Effector CD4-positive, alpha-beta T cell (primary cell): ENCODE measurements at places on chromosomes 12 and 14.

- DNase-seq = no peak
Observed at GRCh38 chr14:64266239-64266638, 27.9 kb downstream of the ESR2 start.

DNA sequence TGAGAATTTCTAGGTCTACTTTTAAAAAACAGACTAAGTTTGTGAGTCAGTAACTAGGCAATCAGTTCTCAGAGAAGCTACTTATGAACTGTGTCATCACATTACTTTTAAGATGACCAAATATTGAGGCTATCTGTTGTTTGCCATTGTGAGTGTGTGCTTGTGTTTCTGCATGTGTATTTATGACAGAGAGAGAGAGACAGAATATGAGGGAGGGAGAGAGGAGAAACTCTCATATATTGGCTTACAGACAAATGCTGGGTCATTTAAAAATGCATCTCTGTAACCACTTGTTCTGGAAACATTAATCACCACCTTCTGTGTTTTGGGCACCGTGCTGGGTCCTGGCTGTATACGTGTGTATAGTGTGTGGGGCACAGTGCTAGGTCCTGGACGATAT is 161.5 kb upstream of the FRMD6 start:
- DNase-seq = no peak

DNA sequence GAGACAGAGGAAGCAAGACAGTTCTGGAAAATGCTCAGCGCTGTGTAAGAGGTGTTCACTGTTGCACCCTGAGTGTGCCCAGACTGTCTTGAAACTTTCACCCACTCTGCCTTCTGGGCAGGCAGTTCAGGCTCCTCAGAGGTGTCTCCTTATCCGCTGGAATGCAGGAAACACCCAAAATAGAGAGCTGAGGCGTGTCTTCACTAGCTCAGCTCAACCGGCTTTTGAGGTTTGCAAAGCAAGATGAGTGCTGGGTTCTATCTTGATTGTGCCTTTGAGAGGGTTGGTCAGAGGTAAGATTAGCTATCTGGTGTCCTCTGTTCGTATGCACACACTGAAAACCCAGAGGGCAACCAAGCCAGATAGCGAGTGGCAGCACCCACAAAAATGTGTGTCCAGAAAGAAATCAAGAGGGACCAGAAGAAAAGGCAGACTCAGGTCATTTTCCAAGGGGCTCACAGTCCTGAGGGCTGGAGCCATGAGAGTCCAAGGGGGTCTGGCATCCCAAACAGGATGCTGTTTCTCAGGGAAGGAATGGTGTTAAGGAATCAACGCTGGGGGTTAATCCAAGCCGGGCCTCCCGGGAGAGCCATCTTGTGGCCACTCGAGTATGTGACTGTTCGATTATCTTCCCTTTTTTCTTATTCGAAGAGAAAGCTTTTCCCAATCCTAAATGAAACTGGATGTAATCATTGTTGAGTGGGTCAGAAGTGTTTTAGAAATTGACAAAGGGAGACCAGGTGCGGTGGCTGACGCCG is 47.1 kb downstream of the TBX3 start:
- no peak for DNase-seq

DNA sequence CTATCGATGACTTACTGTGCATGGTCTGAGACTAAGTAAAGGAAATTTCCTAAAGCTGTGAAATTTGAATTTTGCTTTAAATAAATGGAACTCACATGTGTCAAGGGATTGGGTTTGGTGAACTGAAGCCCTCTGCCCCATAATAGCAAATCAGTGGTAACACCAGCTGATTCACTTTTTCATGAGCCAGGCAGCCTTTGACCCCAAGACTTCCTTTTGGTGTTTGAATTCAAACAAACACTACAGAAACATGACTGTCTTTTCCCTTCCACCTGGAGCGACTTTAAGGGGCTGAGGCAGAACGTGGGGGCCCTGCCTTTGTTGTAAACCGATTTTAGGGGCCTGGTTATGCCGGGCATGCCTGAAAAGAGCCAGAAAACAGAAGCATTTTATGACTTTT is 28.8 kb downstream of the KCTD10 start:
- no peak for DNase-seq

DNA sequence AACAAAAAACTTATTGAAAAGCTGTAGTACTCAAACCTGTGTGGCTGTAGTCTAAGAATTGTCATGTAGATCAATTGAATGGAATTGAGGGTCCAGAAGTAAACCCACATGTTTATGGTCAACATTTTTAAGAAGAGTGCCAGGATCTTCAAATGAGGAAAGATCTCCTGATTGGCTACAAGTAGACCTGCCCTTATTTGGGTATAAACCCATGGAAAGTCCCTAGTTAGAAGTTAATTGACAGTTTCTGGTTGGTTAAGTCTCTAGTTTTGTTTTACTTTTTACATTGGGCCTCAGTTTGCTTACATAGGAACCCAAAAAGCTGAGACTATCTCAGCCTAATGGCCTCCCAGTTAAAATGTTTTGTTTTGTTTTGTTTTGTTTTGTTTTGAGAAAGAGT is 91.9 kb upstream of the RESF1 start:
- no peak for DNase-seq
